Hematopoietic multipotent progenitor cell treated with erythropoietin and hydrocortisone succinate and interleukin-3 and kit ligand, for 6 days (in vitro differentiated cells): ENCODE measurements at places on chromosomes 16 and 17.

- no peak for DNase-seq
Measured at GRCh38 chr16:50688083-50688482, 5.3 kb upstream of the NOD2 start.

DNA sequence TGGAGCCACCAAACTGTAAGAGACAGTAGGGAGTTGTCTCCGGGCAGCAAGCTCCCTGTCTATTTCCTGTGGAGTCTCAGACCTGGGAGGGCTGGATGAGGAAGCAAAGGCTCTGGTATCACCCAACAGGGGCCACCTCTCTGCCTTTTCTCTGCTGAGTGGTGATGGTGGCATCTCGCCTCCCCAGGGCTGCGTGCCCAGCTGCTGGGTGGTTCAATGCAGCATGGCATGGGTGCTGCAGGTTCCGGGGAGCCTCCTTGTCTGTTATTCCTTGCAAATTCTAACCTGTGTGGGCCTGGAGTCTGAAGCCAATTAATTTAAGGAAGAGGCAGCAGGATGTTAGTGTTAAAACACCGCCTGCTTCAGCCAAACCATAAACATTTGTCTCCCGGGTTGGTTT lies 78.2 kb downstream of the CCDC182 start:
- DNase-seq = no peak

GRCh38 chr16:1906055-1906845 lies 12.0 kb downstream of the HS3ST6 start:
- DNase-seq = no peak

DNA sequence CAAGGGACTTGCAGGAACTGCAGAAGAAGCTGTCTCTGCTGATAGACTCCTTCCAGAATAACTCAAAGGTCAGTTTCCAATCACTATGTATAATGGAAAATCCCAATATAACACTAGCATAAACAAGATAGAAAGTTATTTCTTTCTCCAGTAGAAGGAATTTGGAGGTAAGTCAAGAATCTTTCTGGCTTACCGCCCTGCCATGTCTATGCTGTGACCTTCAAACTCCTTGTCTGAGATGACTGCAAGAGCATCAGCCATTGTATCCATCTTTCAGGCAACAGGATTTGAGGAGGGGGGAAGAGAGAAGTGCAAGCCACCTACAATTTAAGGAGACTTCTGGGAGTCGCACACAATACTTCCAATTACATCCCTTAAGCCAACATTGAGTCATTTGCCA lies 2.7 kb downstream of the LDAF1 start:
- no peak for DNase-seq

- no peak for DNase-seq
Measured at GRCh38 chr16:14146445-14146844, 75.3 kb downstream of the MRTFB start.

- peak; percentile 67 for DNase-seq
Measured at GRCh38 chr16:3999479-4000325, 116.5 kb downstream of the ADCY9 start.

DNA sequence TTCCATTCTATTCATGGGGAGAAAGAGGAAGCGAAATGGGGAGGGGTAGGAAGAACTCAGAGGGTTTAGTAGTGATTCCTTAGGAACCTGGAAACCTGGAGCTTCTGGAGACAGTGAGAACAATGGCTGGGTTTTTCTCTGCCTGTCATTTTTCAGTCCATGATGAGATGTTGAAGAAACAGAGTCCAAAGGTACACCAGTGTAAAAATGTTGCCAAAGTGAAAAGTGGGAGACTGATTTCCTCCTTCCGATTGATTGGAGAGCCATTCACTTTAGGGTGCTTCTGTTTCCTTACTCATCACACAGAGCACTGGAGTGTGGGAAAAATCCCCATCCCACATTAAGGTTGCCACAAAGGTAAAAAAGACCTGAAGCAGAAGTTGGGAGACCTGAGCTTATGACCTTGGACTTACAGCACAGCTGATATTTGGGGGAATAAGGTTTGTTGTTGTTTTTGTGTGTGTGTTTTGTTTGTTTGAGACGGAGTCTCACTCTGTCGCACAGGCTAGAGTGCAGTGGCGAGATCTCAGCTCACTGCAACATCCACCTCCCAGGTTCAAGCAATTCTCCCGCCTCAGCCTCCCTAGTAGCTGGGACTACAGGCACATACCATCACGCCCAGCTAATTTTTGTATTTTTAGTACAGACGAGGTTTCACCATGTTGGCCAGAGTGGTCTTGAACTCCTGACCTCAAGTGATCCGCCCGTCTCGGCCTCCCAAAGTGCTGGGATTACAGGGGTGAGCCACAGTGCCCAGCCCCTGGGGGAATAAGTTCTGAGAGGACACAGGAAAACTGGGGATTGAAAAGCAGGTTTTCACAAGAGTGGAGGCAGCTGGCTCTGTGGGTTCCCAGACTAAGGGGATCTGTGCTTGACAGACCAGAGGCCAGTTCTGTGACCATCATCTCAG lies 1.4 kb upstream of the DHX8 start:
- DNase-seq = no peak

- DNase-seq = no peak
Measured at GRCh38 chr17:1997289-1997926, 27.7 kb downstream of the RTN4RL1 start.

DNA sequence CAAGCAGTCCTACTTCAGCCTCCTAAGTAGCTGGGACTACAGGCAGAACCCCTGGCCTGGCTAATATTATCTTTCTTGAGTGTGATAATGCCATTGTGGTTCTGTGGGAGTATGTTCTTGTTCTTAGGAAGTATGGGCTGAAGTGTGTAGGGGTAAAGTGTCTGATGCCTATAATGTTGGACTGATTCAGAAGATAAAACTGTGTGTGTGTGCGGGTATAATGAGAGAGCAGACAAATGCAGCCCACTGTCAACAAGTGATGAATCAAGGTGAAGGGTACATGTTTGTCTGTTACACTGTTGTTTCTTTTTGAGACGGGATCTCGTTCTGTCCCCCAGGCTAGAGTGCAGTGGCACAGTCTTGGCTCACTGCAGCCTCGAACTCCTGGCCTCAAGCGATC lies 127.5 kb downstream of the CLEC16A start:
- DNase-seq = peak; percentile 24

DNA sequence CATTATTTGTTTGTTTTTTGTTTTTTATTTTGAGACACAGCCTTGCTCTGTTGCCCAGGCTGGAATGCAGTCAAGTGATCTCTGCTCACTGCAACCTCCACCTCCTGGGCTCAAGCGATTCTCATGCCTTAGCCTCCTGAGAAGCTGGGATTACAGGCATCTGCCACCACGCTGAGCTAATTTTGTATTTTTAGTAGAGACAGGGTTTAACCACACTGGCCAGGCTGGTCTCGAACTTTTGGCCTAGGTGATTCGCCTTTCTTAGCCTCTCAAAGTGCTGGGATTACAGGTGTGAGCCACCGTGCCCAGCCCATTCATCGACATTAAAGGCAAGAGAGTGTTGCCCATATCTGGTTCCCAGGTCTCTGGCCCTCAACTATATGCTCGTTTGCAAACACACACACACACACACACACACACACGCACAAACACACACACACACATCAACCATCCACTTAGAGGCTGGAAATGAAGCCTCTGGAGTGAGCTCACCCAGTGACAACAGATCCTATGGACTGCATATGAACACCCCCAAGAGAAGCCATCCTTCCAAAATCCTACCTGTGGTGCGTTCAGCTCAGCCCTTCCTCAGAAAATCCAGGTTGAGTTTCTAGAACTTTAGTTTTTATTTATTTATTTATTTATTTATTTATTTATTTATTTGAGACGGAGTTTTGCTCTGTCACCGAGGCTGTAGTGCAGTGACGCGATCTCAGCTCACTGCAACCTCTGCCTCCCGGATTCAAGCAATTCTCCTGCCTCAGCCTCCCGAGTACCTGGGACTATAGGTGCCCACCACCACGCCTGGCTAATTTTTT lies 12.3 kb upstream of the SEPHS2 start:
- DNase-seq = no peak

GRCh38 chr17:57506774-57507127 lies 238.3 kb downstream of the CCDC182 start:
- no peak for DNase-seq

GRCh38 chr17:33328129-33328528 lies 35.0 kb upstream of the ASIC2 start:
- peak; percentile 30 for DNase-seq

DNA sequence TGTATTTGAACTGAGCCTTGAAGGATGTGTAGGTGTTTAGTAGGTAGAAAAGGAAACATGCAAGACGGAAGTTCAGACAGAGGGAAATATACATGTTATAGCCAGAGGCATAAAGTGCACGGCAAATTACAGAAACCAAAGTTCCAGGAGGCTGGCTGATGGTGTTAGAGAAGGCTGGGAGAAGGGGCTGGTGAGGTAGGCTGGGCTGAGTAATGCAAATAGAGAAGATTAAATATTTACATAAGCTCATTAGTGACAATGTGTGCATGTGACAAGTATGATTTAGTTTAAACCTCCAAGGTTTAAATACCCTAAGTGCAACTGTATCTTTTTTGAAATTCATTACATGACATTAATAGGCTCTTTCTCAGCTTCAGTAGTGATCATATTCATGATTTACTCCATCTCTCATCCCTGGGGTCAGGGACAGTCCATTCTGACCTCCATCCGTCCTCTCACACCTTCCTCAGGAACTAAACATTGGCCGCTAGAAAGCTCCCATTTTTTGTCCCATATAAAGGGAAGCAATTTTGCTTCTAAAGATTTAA lies 399.8 kb upstream of the SALL1 start:
- DNase-seq = no peak

DNA sequence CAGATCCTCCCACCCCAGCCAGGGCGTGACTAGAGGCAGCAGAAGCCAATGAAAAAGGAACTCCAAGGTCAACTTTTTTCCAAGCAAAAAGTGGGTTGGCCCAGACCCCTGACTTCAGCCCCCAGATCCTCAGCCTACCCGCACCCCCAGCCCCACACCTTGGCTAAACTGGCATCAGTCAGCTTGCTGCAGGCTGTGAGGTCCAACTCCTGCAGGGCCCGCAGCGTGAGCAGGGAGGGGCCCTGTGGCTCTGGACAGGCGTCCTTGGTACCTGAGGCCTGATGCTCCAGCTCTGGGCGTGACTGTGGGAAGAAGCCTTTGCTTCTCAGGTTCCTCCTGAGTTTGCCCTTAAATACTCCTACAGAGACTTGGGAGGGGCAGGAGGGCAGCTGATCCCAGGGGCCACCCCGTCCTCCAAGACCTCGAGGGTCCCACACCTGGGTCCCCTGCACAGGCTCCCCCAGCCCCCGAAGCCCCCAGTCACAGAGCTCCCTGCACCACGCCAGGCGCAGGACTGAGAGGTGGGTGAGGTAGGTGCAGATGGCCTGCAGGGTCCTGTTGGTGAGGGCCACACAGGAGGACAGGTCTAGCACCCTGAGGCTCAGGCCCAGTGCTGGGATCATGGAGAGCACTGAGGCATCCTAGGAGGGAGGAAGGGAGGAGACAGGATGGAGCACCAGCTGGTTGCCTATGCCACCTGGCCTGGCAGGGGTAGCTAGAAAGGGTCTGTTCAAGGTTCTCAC lies 9.4 kb downstream of the ELMO3 start:
- DNase-seq = no peak

DNA sequence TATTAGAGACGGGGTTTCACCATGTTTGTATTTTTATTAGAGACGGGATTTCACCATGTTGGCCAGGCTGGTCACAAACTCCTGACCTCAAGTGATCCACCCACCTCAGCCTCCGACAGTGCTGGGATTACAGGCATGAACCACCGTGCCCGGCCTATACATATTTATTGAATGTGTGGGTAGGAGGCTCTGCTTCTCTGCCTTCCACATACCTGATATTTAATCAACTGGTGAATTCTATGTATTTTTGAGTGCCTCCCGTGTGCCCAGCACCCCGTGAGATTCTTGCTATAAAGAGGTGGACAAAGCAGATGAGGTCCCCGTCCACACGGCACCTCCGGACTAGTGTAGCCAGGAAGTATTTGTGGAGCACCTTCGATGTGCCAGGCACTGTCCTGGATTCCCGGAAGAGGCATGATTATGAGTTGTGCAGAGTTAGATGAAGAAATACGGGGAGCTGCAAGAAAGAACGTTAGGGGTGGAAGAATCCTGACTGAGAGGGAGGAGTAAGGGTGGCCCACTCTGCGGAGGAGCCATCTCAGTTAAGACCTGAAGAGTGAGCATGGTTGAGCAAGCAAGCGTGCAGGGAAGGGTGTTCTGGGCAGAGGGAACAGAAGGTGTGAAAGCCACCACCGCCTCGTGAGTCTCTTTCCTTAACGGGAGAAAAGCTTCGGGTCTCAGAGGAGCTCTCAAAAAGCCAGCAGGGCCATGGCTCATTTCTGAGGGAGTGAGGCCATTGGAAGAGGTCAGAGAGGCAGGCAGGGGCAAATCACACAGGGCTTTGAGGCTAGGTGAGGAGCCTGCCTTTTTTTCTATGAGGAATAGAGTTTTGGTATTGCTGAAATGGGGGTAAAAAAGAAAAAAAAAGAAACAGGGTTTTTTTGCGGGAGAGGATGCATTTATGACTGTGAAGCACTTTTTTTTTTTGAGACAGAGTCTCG lies 21.2 kb downstream of the CRISPLD2 start:
- DNase-seq = no peak

DNA sequence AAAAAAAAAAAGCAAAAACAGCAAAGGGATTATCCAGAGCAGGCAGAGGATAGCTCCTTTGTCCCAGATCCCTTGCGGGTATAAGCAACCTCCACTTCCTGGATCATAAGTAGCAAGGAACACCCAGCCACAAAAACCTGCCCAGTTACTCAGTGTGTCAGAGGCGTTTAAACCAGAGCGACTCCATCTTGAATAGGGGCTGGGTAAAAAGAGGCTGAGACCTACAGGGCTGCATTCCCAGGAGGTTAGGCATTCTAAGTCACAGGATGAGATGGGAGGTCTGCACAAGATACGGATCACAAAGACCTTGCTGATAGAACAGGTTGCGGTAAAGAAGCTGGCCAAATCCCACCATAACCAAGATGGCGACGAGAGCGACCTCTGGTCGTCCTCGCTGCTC lies 33.4 kb upstream of the HELZ start:
- DNase-seq = no peak

GRCh38 chr16:59759296-59759695 lies 1025.2 kb upstream of the GOT2 start:
- DNase-seq = no peak

- DNase-seq = no peak
Measured at GRCh38 chr16:80004113-80004512, 403.6 kb upstream of the MAF start.

DNA sequence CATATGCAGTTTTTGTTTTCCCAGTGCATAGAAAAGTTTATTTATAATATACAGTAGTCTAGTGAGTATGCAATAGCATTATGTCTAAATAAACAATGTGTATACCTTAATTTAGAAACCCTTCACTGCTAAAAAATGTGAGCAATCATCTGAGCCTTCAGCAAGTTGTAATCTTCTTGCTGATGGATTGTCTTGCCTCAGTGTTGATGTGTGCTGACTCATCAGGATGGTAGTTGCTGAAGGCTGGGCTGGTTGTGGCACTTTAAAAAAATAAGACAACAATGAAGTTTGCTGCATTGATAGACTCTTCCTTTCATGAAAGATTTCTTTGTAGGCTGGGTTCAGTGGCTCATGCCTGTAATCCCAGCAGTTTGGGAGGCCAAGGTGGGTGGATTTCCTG lies 13.9 kb upstream of the CAPNS2 start:
- no peak for DNase-seq

GRCh38 chr17:45294506-45294905 lies 22.3 kb downstream of the MAP3K14 start:
- DNase-seq = no peak

DNA sequence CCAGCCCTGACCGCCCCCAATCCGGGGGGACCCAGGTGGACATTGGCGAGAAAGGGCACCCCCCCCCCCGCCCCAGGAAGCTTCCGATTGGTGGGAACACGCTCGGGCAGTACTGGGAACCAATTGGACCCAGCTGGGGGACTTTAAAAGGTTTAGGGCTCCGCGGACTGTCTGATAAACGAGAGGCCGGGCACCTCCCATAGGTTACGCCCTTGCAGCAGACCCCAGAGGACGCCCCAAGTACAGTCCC lies 245 bp downstream of the TMEM256 start:
- peak; percentile 89 for DNase-seq
